ENCODE measurements at places on chromosomes 13 and 19.

DNA sequence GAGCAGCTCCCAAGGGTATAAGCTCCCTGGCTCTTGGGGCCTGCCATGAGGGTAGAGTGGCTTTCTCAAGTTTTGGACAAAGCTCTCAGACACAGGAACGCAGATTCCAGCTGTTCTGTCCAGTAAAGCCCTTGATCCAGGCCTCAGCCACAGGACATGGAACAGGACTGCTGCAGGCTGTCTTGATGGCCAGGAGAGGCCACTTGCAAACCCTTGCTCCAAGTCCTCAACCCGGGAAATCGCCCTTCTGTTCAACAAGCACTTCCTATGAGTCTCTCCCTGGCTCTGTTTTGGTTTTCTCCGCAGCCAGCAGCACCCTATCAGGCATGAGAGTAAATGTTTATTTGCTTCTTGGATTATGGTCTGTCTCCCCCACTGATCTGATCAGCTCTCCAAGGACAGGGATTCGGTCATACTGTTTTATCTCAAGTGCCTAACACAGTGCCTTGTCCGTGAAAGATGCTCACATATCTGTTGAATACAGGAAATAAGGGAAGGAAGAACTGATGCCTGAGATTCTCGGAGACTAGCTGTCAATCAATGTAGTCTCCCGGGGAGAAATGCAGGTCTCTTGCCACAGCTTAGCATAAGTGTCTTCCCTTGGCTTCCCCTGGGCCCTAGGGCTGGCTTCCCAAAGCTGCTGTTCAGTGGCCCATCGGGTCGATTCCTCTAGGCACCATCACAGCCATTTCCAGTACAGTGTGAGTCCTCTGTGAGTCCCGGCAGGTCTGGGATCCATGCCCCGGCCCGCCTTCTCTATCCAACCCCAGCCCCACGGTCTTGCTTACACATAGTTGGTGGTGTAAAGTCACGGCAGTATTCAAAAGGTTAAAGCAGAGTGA is 90.8 kb downstream of the TSHZ3 start:
- DNase-seq = no peak

DNA sequence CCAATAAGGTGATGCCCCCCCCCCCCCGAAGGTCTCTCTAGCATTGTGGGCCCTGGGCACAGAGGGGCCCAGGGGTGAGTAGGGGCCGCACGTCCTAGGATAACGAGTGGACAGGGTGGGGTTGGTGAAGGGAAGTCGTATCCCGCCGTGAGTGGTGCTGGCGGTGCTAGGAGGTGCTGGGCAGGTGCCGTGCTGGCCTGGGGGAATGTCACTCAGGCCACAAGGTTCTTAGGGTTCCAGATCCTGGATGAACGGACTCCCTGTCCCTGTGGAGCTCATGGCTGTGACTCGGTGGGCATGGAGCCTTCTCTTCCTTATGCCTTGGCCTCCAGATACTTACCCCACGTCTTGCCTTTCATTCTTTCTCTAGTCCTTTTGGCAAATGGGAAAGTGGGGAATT is 157.4 kb upstream of the SOX1 start:
- no peak for DNase-seq

DNA sequence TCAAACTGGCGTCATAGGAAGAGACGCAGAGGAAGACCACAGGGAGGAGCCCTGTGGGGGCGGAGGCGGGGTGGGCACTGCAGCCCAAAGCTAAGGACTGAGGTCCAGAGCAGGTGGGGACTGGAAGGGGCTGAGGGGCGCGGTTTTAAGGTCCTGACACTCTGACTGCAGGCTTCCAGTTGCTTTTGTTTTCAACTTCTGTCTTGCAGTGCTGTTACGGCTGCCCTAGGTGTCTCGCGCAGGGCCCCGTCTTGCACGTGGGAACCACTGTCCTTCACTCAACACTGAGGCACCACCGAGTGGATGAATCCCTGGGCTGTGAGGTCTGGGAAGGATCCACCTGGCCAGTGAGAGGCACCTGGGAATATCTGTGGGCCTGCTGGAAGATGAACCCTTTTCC is 76.0 kb downstream of the TEX29 start:
- DNase-seq = no peak

DNA sequence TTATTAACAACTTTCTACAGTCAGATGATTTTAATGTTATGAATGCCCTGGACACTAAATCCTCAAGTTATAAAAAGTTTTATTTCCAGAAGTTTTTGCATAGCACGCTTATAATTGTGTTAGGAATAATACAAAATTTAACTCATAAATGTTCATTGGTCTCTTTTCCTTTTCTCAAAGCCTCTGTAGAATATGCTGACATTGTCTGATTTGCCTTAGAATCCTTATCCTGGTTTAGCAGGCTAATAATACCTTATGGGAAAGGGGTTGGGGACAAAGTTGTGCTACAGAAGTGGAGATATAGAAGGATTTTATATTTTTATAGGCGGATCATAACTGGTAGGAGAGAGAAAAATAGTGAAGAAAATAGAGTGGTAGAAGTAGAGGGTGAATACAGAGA is 1739.6 kb downstream of the OLFM4 start:
- no peak for DNase-seq

DNA sequence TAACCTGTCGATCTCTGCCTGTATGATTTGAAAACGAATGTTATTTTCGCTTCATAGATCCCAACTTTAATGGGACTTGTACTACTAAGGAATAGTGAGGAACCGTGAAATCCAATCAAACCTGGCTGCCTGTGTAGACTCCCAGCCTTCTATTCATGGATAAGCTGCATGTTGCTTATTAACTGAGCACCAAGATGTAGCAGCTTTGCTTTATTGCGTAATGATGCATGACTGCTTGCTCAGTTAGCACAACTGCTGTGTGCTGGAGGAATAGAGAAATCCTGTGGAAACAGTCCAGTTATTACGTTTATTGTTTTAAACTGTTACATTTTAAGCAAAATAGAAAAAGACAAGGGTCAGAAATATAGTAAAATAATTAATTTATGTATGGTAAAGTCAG is 108.2 kb downstream of the SHISA2 start:
- no peak for DNase-seq

GRCh38 chr19:33465834-33466233 is 55.8 kb downstream of the PEPD start:
- DNase-seq = peak; percentile 46

GRCh38 chr19:4301590-4302242 is 473 bp downstream of the TMIGD2 start:
- no peak for DNase-seq

GRCh38 chr19:50059045-50059444 is 33.2 kb downstream of the ZNF473 start:
- no peak for DNase-seq

DNA sequence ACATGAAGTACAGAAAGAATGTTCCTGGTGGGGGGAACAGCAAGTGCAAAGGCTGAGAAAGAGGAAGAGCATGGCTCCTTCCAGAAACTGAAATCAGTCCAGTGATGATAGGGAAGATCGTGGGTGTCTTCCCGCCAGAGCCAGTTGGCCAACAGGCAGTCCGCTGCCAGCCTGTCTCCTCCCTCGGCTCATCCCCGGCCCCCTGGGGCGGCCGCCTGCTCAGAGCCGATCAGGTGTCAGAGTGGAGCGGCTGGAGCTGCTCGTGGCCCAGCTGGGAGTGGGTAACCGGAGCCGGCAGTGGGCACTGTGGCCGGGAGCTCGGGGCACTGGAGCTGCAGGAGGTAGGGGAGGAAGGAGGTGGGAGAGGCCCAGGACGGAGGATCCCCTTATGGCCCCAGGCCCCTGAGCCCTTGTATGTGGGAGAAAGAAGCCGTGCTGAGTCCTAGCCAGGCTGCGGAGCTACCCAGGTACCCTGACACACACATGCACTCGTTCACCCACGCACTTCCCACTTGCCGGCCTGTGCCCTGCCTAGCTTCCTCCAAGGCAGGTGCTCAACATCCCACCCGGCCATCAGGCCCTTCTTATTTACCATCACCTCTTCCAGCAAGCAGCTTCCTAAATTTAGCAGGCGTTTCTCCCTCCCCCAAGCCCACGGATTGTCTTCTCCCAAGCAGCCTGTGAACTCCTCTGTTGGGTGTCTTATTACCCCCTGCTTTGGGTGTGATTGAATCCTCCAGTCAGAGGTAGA is 1.7 kb downstream of the ANKRD24 start:
- no peak for DNase-seq

DNA sequence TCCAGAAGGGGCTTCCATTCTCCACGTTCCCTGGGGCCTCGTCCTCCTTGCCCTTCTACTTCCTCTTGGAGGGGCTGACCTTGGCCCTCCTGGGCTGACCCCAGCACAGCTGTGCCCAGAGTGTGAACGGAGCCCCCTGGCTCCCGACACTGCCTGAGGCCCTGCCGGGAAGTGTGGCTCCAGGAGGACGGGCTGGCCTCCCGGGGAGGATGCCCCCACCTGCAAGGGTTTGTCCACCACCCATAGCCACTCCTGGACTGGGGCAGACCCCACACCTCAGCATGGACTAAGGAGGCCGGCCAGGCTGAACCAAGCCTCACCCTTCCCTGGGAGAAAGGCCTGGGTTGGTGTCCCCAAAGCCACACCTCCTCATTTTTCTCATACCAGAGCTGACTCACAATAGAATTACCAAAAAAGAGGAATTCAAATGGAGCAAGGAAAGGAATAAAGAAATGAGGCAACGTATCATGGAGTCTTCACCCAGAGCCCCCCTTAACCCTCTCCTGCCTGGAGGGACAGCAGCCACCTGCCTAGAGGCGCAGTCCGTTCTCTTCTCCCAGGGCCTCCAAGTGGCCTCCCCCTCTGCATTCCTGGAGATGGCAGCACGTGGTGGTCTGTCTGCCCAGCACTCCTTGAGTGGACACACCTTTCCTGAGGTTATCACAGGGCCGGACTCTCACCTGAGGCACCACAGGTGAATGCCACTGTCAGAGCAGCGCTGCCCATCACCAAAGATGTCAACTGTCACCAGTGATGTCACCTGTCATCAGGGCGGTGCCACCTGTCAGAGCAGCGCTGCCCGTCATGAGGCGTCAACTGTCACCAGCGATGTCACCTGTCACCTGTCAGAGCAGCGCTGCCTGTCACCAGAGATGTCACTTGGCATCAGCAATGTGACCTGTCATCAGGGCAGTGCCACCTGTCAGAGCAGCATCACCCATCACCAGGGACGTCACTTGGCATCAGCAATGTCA is 3.1 kb upstream of the C13orf46 start:
- DNase-seq = peak; percentile 87

DNA sequence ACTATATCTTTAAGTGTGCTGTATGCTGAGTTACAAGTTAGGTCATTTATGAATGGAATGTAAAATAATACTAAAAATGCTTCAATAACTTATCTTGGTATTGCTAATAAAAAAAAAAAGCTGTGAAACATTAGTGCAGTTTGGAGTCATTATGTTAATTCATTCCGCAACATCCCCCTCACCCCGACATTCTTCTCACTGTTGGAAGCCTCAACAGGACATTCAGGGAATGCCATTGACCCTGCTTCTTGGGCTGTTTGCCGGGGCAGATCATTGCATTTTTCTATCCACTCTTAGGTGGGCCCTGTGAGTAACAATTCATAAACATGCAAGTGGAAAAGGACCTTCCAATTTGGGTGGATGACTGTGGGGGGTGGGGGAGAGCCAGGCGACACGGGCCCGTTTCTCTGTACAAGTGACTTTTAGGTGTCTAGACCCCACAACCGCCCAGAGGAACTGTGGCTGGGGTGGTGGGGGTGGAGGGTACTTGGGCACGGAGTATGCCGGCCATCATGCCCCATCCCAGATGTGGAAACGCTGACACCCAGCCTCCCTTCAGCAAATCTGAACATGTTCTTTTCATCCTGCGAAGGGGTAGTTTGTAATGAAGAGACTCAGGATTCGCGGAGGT is 185.9 kb downstream of the ZNF536 start:
- DNase-seq = no peak

DNA sequence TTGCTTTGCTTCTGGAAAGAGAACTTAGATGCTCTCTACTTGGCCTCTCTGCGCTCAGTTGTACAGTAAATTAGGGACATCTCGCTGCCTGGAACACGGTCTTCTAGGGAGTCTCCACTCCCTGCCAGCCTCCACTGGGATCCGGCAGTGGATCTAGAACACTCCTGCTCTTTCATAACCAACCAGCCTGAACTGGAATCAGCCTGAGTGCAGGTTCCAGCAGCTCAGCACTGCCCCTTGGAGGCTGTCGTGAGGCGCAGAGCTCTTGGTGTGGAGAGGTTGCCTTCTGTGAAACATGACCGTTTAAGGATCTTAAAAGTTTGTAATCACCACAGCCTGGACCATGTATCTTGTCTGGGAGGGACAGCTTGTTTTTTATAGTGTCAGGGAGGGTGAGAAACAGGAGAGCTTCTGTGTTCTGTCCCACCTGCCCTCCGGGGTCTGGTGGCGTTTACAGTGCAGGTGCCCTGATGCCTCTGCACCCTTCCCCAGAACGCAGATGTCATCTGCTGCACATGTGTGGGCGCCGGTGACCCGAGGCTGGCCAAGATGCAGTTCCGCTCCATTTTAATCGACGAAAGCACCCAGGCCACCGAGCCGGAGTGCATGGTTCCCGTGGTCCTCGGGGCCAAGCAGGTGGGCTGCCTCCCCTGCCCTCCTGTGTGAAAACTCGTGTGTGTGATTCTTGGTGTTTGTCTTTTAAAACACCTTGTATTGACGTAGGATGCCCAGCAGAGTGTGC is 24.8 kb downstream of the UPF1 start:
- peak; percentile 42 for DNase-seq

DNA sequence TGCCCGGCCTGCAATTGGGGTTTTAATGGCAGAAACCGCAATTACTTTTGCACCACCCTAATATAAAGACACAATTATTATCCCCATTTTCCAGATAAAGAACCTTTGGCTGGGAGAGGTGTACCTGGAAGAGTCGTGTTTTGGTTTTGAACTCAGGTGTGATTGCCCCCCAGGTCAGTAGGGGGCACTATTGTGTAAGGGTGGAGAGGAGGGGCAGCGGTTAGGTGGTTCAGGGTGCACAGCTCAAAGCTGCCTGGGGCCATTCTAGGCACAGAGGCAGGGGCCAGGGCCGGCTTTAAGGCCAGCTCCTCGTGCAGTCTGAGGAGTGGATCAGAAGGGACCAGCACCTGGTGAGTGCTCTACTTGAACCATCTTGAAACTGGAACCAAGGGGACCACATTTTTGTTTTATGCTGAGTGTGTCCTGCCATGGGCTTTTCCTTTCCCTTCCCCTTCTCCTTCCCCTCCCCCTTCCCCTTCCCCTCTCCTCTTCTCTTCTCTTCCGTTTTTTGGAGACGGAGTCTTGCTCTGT is 5.8 kb upstream of the FCGRT start:
- peak; percentile 61 for DNase-seq
